ENCODE measurements at places on chromosomes 4 and X.

DNA sequence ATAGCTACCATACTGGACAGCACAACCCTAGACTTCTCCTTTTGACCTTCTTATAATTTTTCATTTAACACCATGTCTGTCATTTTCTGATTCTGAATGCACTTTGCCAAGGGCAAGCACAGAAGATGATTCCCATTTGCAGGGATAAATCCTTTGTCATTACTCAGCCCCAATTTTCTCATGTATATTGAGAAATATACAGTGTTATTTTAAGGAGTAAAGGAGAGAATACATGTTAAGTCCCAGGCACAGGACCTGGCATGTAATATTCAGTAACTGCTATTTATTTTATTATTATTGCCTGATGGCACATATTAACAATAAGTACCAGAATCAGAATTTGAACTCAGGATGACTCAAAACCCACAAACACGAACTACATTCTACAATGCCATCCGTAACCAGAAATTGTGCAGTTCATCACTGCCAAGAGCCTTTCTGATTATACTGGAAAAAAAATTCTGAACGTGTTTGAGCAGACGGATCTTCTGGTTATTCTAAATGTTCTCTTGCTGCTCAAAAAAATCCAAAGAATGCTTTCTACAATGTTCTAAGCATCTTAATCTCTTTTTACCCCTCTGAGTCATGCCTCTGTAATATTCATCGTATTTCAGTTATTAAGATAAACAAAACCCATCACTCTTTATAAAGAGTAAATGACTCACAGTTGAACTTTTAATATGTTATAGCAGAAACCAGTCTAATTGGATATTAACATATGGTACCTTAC, 170.0 kb downstream of the MID1 start:
- DNase-seq = no peak

DNA sequence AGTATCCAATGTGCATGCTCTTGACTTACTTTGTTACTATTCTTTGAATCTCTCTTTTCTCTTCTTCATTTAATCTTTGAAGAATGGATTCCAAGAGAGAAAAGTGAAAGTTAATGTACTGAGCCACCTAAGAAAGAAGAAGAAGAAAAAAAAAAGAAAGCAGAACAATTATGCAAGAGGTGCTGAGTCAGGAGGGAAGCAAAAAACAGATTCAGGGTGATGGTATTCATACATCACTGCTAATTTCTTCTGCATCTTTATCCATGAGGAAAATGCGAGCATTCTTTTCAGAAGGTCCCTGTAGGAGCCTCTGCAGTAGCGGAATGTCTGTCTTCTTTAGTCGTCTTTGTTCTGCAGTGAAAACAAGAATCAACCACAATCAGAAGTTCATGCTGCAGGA, 43.9 kb downstream of the RASSF6 start:
- DNase-seq = no peak

GRCh38 chr4:119490335-119490734, 138.3 kb downstream of the PDE5A start:
- DNase-seq = no peak

- peak; percentile 5 for DNase-seq
Observed at GRCh38 chr4:158535130-158535614, 13.5 kb downstream of the RXFP1 start.

DNA sequence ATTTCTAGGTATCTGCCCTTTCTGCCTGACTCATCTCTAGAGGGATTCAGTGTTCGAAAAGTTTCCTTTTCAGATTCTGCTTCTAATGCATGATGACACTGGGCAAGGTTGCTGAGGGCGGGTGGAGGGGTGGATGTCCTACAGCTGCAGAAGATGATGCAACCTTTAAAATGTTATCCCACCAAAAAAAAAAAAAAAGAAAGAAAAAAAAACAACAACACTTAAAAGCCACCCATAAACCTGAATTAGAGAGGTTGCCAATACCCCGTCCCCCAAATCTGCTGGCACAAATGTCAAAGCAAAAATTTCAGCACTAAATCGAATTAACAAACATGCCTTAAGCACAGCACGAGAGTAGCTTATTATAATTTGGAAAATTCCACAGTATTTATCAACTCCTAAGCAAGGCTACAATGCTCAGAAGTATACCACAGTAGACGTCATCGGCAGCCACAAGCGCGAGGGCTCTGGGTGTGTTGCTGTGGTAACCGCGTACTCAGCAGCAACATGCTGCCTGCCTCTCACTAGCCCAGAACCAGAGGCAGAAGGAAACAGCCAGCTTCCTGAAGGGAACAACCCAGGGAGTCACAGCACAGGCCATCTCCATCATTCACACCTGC, 167.5 kb upstream of the MAP3K15 start:
- no peak for DNase-seq

DNA sequence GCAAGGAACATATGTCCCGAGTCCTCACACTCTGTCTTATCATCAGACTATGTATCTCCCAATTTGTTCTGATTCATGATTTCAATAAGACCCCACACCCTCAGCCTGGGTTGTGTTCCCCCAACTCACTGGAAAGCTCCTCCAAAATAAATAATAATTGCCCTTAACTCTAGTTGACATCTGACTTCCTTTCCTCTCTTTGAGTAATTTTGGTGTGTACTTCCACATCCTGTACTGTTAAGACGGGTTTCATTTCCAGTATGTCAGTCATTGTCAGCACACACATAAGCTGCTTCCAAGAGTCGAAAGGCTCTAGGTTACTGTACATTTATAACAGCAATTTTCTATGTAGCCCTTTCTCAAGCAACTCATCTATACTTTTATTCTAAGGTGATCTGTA, 52.2 kb upstream of the C1QTNF7 start:
- DNase-seq = no peak

GRCh38 chr4:2820216-2820982, 23.2 kb upstream of the ADD1 start:
- no peak for DNase-seq

DNA sequence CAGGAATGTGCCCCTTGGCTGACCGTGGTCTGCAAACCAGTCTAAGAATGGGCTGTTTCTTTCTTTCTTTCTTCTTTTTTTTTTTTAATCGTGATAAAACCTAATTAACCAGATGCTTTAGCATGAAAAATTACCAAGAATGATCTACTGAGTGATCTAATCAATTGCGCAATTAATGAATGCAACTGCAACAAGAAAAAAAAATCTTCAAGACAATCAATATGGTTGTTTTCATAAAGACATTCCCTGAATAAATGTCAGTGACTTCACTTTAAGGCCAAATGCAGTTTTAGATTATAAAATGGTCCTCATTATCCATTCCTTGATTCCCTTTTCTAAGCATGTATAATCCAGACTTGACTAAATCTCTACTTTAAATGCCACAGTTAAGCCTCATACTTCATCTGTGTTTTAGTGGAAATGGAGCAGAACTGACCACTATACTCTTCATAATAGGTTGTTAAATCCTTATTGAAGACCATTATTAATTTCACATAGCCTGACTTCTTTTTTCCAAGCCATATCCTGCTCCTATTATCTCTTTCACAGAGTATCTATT, 51.6 kb upstream of the SETD7 start:
- no peak for DNase-seq

- no peak for DNase-seq
Observed at GRCh38 chrX:103329991-103330390, at the start of gene TCEAL7. TSS of gene TCEAL7 (plus strand) at chrX:103330239. CDS start at chrX:103331404, 1,165 bp downstream.

DNA sequence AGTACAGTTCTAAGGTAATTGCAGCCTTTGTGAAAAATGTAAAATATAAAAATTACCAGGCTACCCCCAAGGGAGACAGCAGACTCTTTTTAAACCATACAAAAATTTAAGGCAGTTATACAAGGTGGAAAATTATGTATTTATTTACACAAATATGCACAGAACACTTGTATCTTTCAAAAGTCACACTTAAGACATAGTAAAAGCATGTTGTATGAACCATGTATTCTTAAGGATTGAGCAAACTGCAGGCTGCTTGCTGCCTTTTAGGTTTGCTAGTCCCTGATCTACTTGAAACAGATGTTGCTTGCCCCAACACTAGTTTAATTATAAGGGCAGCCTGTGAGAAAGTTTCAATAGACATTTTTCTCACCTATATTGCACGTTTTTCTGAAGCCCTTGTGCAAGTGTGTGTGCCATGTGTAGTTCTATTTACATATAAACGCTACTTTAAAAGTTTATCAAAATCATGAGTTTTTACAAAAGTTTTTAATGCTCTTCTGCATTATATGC, 72.8 kb downstream of the PRSS12 start:
- no peak for DNase-seq

GRCh38 chr4:27084685-27085361, 224.2 kb downstream of the STIM2 start:
- no peak for DNase-seq

GRCh38 chr4:89506866-89507491, 199.4 kb upstream of the GPRIN3 start:
- DNase-seq = no peak

DNA sequence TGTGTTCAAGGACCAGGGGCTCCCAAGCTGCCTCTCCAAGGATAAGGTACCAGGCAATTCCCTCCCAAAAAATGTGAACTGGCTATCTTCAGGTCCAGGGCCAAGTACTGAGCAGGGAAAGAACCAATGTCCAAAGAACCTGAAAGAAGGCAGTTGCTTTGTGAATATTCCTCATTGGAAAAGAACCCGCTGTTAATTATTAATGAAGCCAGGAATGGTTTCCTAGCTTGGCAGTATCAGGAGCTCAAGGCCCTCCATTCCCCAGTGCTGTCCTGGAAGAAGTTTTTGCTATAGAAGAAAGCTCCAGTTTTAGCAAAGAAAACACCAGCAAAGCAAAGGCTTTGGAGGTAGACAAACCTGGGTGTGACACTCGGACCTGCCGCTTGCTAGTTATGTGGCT, 130.0 kb upstream of the MBNL3 start:
- DNase-seq = no peak

GRCh38 chrX:68147848-68148247, 285.4 kb downstream of the OPHN1 start:
- no peak for DNase-seq

GRCh38 chr4:39348371-39349315, 17.5 kb downstream of the RFC1 start:
- DNase-seq = no peak

- DNase-seq = no peak
Observed at GRCh38 chr4:68218044-68218443, 27.4 kb downstream of the TMPRSS11B start.

DNA sequence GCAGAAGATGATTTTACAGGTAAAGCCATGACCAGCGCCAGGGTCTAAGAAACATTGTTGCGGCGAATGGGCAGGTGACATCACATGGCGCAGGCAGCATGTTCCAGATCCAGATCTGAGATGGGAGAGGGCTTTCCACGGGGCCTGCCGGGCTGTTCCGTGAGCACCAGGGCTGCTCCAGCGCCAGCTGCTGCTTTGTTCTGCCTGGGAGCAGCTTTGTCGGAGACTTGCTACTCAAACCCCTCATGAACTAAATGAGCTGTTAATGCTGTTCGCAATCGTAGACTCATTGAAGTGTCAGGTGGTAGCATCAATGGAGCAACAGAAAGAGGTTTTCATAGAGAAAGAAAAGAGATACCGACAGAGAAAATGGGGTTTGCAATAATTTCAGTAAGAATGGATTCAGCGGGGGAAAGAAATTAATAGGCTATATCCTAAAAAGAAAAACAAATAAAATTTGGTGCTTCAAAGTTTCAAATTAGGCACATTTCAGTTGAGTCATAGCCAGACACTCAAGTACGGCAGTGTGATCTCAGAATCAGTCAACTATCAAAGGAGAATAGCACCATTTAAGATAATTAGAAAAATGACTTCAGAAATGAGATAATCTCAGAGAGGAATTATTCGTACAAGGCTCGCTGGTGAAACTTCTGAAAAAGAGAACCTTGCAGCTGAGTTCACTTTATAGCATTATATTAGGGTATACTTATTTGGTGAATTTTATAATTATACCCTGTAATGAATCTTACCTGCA, 23.9 kb downstream of the SORBS2 start:
- DNase-seq = no peak

- DNase-seq = no peak
Observed at GRCh38 chr4:162770761-162771490, 395.8 kb downstream of the NAF1 start.

- no peak for DNase-seq
Observed at GRCh38 chrX:95911062-95911461, 773.6 kb upstream of the DIAPH2 start.

- DNase-seq = no peak
Observed at GRCh38 chr4:136562834-136563233, 969.5 kb downstream of the PCDH18 start.

GRCh38 chrX:43655151-43656004, 721 bp upstream of the MAOA start:
- DNase-seq = no peak

DNA sequence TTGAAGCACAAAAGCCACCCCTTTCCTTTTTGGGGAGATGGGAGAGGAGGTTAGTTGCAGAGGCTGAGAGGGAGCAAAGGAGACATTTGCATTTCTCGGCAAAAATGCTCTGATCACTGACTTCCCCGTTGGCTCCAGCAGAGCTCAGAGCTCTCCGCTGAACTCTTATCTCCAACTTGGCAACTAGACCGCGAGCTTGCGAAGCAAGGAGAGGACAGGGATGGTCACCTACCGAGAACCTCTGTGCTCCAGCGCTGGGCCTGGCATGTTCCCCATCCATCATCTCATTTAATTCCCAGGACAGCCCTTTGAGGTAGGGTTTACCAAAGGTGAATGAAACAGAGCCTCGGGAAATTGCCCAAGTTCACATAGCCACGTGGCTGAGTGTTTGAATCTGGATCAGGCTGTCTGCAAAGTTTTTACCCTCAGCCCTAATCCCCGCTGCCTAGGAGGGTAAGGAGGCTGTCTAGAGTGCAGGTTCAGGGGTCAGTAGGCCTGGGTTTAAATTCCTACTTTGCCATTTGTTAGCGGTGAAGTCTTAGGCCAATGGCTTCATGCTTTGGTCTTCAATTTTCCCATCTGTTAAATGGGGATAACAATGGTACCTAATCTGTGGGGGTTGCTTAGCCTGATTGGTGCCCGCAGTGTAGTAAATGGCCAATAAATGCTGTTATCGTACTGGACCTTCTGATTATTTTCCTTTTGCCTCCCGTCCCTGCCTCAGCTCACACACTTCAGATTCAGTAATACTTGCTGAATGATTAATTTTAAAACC, 3.8 kb upstream of the CITED1 start:
- DNase-seq = no peak

DNA sequence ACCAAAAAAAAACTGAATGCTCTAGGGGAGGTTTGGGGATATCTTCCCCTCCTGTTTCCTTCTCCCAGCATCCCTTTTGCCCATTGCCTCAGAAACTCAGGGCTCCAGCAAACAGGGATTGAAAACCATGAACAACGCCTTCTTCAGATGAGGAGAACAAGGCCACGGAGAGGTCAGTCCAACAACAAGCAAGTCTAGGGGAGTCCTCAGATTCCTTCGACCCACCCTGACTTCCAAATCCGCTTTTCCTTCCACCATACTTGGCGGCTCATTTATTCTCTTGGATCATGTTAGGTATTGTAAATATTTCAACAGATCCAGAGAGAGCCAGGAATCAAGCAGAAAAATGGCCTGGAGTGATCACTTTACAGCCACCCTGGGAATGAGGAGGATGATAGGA, 21.9 kb downstream of the REELD1 start:
- no peak for DNase-seq

DNA sequence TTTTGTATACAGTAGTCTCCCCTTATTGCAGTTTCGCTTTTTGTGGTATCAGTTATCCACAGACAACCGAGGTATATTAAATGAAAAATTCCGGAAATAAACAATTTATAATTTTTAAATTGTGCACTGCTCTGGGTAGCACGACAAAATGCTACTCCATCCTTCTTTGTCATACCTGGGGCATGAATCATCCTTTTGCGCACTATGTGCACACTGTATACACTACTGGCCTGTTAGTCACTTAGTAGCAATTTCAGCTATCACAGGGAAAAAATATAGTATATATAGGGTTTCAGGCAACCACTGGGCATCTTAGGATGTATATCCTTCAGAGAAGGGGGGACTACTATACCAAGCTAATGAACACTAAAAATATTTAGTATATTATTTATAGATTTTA, 198.8 kb upstream of the FAT4 start:
- DNase-seq = no peak

Data from GM12864 (cell line).